ENCODE measurements at places on chromosomes 7 and 10.

GRCh38 chr10:52768001-52768532, 4.5 kb downstream of the MBL2 start:
- no peak for DNase-seq

GRCh38 chr7:110544194-110544593, 546.7 kb upstream of the LRRN3 start:
- DNase-seq: no peak

DNA sequence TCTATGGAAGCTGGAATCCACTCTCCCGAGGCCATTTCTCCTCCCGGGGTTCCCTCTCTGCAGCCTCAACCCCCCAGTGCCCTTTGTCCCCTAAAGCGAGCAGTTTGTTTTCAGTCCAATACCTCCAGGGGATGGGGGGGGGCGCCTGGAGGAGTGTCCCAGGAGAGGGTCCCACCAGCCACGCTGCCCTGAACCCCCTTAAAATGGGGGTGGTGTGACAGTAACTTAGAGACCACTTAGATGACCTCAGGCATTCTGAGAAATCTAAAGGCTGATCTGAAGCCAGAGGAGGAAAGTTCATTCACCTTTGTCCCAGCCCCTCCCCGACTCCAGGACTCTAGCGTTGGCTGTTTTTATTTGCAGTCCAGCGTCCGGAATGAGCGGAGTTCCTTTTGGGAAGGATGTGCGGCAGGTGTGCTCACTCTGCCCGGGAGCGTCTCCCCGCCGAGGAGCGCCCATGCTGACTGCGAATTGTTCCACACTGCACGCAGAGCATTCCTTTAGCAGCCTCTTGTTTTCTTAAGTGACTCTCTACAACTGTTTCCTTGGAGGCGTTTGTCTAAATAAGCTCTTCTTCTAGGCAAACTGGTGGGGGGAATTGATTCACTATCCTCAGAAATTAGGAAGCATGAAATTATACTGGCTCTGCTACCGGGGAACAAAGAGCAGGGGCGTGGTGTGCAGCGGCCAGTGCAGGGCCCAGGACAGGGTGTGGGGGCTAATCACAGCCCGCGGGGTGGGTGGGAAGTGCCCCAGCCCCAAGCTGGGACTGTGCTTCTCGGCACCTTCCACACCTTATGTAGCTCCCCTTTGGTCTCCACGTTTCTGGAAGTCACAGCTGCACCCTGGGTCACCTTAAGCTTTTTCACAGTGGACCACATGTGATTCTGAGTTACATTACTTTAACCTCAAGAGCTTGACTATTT, 46.3 kb downstream of the SYPL1 start:
- DNase-seq: peak; percentile 72

GRCh38 chr7:51701935-51702334, 385.3 kb upstream of the COBL start:
- no peak for DNase-seq

- DNase-seq: no peak
Measured at GRCh38 chr10:116875897-116876296, 26.6 kb downstream of the ENO4 start.

DNA sequence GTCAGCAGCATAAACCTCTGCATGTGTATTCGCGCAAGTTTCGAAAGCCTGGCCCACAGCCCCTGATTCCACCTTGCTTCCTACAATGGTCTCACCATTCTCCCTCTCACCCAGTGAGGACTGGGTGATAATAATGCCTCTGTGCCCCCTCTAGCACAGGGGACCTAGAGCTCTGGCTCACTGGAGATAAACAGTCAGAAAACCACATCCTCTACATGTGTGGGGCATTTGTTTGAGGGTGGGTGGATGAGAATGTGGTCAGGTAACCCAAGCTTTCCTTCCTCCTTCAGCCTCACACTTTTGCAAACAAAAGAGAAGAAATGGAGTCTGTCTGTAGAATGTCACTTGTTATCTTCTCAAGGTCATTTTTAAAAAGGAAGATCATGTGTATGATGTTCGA, 373.5 kb downstream of the KCNMA1 start:
- DNase-seq: no peak

- DNase-seq: no peak
Measured at GRCh38 chr7:26857506-26858240, 6.7 kb downstream of the SKAP2 start.

Measured in GM23248 (cell line).